K562 (cell line): ENCODE measurements at places on chromosomes 3 and 15. TPM values are rescaled to one million over a fixed set of nuclear protein-coding genes. Genes with fewer than 3 reads are reported as not detected.

- no peaks in the 10 kb centered on the region for H3K4me1 ChIP-seq
- no peak for DNase-seq
- no peak overlapping the region for H3K27ac ChIP-seq
These were observed 515.4 kb upstream of the ZNF717 start for GRCh38 chr3:76300746-76301145.

- no peaks in the 10 kb centered on the region for H3K36me3 ChIP-seq
- no peak for DNase-seq
- no peak overlapping the region for H3K4me3 ChIP-seq
- no peaks in the 10 kb centered on the region for H3K27me3 ChIP-seq
- no peak overlapping the region for H3K27ac ChIP-seq
- H3K4me1 ChIP-seq, result no peaks in the 10 kb centered on the region
These were observed 766.7 kb upstream of the GOLIM4 start for GRCh38 chr3:168862466-168862865.

GRCh38 chr3:61073566-61074165 is 177.6 kb downstream of the FHIT start:
- no peaks in the 10 kb centered on the region for H3K36me3 ChIP-seq
- no peak overlapping the region for H3K27ac ChIP-seq
- no peak overlapping the region for H3K4me3 ChIP-seq
- no peaks in the 10 kb centered on the region for H3K27me3 ChIP-seq
- H3K4me1 ChIP-seq, result no peaks in the 10 kb centered on the region

DNA sequence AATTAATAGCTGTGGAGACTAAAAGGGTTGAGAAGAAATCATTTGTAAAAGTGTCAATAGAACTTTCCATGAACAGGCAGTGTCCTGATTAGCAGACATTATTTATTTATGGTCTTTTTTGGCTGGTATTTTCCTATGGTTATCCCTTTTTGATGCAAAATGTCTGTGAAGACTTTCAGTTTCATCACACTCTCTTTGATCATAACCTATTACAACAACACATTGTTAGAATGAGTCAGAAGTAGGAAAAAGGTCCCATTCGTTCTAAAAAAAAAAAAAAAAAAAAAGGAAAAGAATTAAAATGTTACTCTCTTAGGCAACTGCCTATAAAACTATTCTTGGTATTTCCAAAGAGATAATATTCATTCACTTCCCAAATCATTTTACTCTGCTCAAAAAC is 62.1 kb downstream of the SLC49A4 start:
- H3K4me3 ChIP-seq, result no peak overlapping the region
- H3K4me1 ChIP-seq, result no peaks in the 10 kb centered on the region
- no peak overlapping the region for H3K27ac ChIP-seq
- H3K27me3 ChIP-seq, result no peaks in the 10 kb centered on the region

DNA sequence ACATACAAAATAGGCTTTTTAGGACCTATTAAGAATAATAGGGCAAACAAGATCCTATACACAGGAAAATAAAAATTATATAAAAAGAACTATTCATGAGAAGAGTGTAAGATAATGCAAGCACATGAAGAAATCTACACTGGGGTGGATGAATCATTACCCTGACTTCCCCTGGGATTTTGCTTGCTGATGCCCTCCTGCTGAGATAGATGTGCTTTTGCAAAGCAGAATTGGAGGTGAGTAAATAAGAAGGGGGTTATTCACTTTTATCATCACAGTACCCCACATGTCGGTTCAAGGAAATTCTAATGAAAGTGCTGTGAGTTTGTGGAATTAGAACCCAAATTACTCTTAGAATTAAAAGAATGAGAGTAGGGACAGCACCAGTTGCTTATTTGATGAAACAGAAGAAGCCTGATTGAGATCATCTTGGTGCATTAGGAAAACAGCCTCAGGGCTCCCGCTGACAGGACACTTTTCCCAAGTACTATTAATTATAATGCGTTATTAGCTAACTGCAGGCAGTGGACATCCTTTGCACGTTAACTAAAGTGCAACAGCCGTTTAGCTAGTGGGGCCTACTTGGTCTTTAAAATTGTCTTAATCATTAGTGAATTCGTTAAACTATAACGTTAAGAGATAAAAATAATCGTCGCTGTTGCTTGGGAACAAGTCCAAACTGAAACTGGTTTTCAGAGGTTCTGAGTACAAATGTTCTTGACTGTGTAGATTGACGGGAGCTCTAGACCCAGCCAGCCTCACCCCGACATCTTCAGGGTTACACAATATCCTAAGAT is 48.4 kb downstream of the SLC2A2 start:
- H3K4me3 ChIP-seq, result no peak overlapping the region
- no peaks in the 10 kb centered on the region; the same call in 1 of the 2 replicates for H3K4me1 ChIP-seq
- no peaks in the 10 kb centered on the region for H3K36me3 ChIP-seq
- DNase-seq, result no peak

DNA sequence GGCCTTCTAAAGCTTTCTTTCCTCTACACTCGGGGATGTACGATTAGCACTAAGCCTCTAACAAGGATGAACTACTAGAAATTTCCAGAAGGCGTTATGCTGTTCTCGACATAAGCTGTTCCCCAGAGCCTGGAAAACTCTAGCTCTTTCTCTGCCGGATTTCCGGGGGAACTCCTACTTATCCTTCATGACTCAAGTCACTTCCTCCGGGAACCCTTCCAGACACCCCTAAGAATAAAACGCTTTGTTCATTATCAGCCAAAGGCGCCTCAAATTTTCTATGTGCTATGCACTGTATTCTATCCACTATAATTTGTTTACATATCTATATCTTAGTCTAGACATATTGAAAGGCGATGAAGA is 455 bp upstream of the SNAP23 start:
- H3K36me3 ChIP-seq, result peaks cover 6% of the 10 kb centered on the region; the same call in 1 of the 3 replicates
- no peaks in the 10 kb centered on the region for H3K27me3 ChIP-seq
- H3K27ac ChIP-seq, result peak overlapping the region; percentile 84
- H3K4me3 ChIP-seq, result peak overlapping the region; percentile 74
- H3K4me1 ChIP-seq, result peaks cover 14% of the 10 kb centered on the region

- peaks cover 60% of the 10 kb centered on the region for H3K36me3 ChIP-seq
- peaks cover 4% of the 10 kb centered on the region; the same call in 1 of the 2 replicates for H3K4me1 ChIP-seq
- peak; percentile 80 for DNase-seq
- no peak overlapping the region for H3K4me3 ChIP-seq
These were observed 23.1 kb downstream of the TP53BP1 start for GRCh38 chr15:43469867-43470266.

HCLS1 gene
- polyA plus RNA-seq, result 26.0 and 31.0 TPM in 2 replicates

PAQR5 gene
- polyA plus RNA-seq, result not detected in 2 replicates

ROBO2 gene
- 0.97 and 1.1 TPM in 2 replicates for polyA plus RNA-seq
